Stimulated activated CD4-positive, alpha-beta T cell treated with anti-CD3 and anti-CD28 coated beads, Interleukin-15, amount 100 ng/mL, for 24 hours (primary cell): ENCODE measurements at places on chromosomes 16 and 17.
A peak's percentile ranks its signal among the peaks of the same experiment; 100 is the strongest.

DNA sequence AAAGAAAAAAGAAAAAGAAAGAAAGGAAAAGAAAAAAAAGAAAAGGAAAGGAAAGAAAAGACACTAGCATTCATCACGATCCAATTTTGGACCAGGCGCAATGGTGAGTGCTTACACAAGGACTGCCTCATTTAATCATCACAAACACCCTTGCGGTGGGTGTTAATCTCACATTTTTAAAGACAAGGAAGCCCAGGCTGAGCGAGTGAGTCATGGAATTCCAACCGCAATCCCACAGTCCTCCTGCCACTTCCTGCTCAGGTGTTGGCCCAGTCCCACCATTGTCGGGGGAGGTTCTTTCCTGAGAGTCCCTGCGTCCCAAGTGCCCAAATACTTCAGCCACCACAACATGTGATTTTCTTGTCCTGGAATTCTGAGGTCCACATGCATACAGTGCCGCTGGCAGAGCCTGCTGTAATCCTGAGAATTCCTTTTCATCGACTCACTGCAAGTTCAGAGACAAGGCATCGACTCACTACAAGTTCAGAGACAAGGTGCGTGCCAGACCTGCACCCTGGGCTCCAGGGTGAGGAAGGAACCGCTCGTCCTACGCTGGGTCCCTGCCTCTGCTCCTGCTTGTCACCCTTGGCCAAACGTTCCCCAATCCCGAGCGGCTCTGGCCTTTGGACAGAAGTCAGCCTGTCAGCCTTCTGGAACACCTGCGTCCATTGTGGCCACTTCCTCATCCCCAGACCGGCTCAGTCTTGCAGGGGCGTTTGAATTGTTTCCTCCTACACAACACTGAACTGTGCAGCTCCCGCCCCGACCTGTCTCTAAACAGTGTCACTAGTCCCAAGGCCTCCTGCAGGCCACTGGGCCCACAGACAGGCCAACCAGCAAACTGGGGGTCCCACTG lies 5.8 kb downstream of the ZG16B start:
- DNase-seq = no peak

- DNase-seq = no peak
These were observed 47.2 kb downstream of the TNRC6A start for GRCh38 chr16:24776501-24777220.

DNA sequence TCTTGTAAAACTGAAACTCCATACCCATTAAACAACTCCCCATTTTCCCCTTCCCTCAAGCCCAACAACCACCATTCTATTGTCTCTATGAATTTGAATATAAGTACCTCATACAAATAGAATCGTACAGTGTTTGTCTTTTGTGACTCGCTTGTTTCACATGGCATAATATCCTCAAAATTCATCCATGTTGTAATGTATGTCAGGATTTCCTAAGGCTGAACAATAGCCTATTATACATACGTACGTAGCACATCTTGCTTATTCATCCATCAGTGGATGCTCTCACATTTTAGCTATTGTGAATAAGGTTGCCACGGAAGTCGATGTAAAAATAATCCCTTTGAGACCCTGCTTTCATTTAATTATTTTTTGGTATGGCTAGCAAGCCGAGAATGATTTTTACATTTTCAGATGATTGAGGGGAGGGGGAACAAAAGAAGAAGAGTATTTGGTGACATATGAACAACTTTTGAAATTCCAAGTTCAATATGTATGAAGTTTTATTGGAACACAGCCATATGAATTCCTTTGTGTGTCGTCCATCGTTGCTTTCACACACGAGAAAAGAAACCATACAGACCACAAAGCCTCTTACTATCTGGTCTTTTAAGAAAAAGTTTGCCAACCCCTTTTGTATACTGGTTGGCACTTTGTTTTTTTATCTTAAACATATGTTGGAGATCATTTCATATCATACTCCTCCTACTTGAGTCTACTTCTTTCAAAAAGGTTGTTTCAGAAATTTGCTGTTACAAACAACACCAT lies 371.2 kb downstream of the NPIPA8 start:
- no peak for DNase-seq

- DNase-seq = no peak
These were observed 30.7 kb upstream of the ARHGAP17 start for GRCh38 chr16:25045696-25046381.

GRCh38 chr17:58351182-58351581 lies 819 bp downstream of the SUPT4H1 start:
- DNase-seq = no peak

GRCh38 chr17:72120642-72121163 lies at the start of gene SOX9:
Gene SOX9 (plus strand): TSS chr17:72121020. CDS start chr17:72121392, 372 bp downstream.
- DNase-seq = no peak

GRCh38 chr16:54936979-54937670 lies 6.5 kb downstream of the IRX5 start:
- DNase-seq = peak; percentile 32

GRCh38 chr16:84922351-84923120 lies 88.8 kb downstream of the ZDHHC7 start:
- no peak for DNase-seq

GRCh38 chr17:34241062-34241461 lies 14.0 kb upstream of the CCL2 start:
- no peak for DNase-seq

DNA sequence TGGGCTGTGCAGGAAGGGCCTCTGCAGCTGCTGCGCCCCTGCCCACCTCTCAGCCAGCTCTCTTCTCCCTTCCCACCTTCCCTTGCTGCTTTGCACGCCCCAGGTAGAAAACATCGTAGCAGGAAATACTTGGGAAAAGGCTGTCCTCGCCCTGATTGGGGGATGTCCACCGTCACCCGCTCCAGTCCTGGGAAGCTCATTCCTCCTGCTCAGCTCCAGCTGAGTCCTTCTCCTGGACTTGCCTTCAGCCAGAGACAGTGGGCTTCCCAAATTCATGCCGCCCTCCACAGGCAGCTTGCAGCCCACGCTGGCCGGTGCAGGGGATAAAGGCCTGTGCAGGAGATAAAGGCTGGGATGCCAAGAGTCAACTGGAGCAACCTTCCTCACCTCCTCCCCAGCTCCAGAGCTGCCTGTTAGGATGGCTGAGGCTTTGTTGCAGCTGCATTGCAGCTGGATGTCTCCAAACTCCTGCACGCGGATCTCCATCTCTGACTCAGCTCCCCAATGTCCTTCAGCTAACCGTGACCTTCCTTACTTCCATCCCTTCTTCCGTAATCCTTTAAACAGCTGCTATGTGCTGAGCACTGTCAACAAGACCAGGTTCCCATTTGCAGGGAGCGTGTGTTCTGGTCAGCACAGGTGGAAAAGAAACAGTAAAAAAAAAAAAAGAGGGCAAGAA lies 402.0 kb upstream of the TNRC6C start:
- DNase-seq = no peak

DNA sequence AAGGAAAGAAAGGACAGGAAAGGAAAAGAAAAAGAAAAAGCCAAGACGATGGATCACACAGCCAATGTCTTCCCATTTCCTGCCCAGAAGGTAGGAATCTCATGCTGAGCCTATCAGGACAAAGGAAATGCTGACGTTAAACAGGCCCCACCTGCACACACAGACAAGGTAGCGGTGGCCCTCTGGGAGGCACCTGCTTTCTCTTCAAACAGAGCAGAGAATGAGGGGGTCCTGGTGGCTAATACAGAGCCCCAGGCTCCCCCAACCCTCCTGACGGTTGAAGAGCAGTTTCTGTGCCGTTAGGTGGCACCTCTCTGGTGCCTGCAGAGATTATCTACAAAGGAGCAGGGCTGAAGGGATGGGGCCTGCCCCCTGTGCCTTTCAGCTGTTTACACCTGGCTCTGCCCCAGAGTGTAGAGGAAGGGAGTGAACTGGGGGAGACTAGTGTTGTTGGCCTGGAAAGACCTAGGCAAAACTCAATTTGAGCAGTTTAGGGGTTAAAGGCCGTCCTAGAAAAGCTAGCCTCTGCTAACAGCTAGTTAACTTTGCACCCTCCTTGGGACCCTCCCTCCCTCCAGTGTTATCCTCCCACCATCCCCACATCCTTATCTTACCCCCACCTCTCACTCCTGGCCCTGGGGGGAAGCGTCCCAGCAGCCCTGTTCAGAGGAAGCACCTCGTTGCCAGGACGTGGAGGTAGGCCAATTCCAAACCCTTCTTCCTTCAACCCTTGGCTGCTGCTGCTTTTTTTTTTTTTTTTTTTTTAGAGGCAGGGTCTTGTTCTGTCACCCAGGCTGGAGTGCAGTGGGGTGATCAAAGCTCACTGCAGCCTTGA lies 56.3 kb downstream of the ARHGAP27 start:
- no peak for DNase-seq

DNA sequence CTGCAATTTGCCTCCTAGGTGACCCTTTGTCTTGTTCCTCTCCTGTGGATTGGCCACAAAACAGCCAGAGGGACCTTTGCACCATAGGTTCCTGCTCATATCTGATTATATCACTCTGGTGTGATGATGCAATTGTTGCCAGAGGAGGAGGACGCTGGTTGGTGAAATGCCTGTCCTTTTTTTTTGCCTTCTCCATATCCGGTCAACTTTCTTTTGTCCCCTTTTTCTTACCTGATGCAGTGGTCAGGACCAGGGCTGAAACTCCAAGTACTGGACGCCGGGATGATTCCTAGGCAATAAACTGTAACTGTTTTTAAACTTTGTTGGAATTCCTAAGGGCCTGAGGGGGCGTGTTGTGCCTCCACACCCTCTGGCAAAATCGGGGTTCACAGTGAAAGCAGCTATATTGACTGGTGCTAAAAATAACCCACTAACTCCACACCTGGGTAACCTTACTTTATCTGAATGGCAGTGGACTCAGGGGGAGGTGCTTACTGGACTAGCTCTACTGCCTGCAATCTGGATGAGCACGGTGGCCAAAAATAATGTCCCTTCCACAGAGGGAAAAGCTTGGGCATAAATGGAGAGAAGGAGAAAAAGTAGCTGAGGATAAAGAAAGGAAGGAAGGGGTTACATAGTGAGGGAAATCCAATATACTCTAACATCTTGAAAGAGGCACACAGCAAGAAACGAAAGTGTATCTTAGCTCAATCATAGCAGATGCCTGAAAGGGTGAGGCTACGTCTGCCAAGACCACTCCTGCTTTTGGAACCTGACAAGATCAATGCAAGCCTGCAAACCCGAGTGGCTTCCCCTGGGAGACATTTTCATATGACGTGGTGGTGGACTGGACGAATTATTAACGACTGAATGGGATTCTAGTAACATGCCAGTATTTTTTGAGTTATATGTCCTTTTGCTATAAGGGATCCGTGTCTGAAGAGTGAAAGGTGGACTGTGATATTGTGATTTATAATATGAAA lies 28.4 kb upstream of the ZNF423 start:
- no peak for DNase-seq

- no peak for DNase-seq
These were observed 10.3 kb upstream of the ABCC12 start for GRCh38 chr16:48165961-48166578.

DNA sequence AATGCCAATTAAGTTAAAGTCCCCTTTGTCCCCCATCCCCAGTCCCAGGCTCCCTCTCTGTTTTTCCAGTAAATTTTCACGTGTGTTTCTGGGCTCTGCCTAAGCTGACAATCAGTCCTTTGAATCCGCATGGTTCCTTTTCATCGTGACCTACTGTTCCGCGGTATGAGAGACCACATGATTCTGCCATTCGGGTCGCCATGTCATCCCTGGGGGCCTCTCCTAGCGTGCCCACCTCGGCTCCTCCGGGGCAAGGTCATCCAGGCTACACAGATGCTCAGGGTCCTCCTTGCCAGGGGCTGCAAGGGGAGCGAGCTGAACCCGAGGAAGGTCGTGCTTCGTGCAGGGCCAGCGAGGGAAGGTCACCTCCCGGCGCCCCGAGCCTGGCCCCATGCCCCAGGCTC lies 157.6 kb downstream of the RAB11FIP4 start:
- no peak for DNase-seq

- no peak for DNase-seq
These were observed 231.2 kb downstream of the KATNIP start for GRCh38 chr16:27781195-27781524.

DNA sequence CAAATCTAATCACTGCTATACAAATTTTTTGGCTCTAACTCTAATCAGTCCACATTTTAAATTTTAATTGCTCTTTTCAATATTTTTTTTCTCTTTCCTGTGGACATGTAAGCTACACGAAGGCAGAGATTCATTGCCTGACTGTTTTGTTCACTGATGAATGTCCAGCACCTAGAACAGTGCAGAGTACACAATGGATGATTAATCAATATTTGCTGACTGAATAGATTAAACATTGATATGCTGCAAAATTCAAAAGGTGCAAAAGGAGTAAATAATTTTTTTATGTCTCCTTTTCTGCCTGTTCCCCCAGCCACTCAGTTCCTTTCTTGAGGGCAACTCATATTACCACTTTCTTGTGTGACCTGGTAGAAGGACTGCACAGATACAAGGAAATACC lies 32.8 kb downstream of the SCNN1B start:
- DNase-seq = no peak

- peak; percentile 58 for DNase-seq
These were observed 737 bp downstream of the NUDT16L1 start for GRCh38 chr16:4693956-4694641.

DNA sequence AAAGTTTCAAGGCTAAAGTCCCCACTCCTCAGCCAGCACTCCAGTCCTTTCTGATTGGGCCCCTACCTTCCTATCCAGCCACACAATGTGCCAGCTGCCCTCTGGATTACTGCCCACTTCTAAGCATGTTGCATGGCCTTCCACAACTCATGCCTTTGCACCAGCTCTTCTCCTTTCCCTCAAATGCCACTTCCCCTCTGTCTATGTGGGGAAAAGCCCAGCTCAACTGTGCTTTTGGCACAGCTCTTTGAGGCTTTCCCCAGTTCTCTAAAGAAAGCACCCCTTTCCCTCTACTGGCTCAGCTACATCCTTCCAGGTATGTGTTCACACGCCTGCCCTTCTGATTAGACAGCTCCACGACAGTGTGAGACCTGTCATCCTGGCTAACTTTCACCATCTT lies 18.5 kb downstream of the GTF3C1 start:
- DNase-seq = no peak

DNA sequence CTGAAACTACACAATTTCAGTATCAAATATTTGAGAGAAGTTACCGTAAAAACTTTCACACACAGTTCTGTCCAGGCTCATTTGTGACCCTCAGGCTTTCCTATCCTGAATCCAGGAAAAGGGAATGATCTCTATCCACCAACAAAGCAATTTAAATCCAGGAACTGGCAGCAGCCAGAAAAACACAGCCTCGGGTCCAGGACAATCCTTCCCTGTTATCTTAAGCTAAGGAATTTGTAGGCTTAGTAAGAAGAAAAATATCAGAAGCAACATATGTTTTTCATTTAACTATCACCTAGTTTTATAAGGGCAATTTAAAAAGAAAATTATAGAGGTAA lies 47.1 kb downstream of the TEX2 start:
- no peak for DNase-seq
